ENCODE measurements at places on chromosomes 2 and 18. TPM values are rescaled to one million over a fixed set of nuclear protein-coding genes. Genes with fewer than 3 reads are reported as not detected.

DES gene
- total RNA-seq: 6.1 TPM

TUBA4B gene
- not detected for total RNA-seq

SCN7A gene
- 10.6 TPM for total RNA-seq

SLC23A3 gene
- total RNA-seq: 3.5 TPM

ASB18 gene
- not detected for total RNA-seq

DNA sequence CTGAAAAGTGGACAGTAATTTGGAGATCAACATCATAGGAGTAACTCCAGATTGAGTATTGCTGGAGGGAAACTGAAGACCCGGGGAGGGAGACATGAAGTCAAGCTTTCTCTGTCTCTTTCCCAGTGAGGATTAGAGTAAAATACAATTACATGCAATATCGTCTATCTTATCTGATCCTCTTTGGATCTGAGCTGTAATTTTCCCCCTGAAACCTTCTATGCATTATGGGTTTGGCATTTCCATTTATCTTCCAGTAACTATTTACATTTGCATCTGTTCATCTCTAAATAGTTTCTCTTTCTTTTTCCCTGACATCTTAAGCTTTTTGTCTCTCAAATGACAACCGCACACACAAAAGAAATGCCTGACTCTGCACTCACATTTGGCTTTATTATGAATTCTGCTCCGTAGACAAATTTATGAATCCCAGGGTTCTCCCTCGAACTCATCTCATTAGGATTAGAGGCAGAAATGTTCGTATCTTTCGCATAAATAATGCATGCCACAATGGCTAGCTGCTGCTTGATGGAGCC lies 113.1 kb downstream of the SPP2 start:
- H3K4me1 ChIP-seq: peaks cover 6% of the 10 kb centered on the region
- no peak overlapping the region for H3K4me3 ChIP-seq
- H3K27ac ChIP-seq: no peak overlapping the region
- no peaks in the 10 kb centered on the region for H3K27me3 ChIP-seq
- H3K36me3 ChIP-seq: no peaks in the 10 kb centered on the region

CHRNG gene
- not detected for total RNA-seq

- no peaks in the 10 kb centered on the region for H3K36me3 ChIP-seq
- no peak for DNase-seq
These were observed 178.7 kb downstream of the FMNL2 start for GRCh38 chr2:152513681-152514080.

ANKRD44 gene
- total RNA-seq: 161 TPM

DNA sequence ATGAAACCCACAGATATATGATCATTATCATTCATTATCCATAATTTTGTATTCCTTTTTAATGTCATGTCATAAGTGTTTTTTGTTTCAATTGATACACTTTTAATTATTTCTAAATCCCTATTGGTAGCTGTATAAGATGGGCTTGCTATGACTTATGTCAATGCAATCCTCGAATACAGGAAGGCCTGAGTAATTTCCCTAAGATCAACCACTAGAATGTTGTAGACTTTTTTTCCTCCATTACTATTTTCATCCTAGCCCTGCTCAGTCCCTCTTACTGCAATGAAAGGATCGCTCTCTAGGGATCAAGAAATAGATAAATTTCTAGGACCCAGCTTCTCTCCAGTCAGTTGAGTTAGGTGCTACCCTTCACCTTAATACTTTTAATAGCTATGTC lies 186.3 kb downstream of the KCNE4 start:
- no peak for DNase-seq
- no peaks in the 10 kb centered on the region for H3K27me3 ChIP-seq
- no peak overlapping the region for H3K27ac ChIP-seq
- H3K36me3 ChIP-seq: no peaks in the 10 kb centered on the region

DNA sequence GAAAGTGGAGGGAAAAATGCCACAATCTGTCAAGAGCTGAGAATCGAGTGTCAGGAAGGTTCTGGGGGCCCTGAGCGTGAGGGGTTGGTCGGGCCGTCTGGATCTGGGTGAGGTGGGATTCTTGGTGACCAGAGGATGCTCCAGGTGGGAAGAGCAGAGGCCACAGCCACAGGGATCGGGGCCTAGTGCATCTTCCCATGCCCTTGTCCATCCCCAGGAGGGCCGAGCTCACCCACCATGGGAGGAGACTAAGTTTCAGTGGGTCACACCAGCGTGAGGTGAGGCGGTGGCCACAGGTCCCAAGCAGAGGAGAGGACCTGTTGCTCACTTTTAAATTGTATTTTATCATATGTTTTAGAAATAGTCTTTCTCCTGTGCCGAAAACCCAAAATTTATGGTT lies 70.0 kb downstream of the TMEM18 start:
- DNase-seq: no peak
- H3K27ac ChIP-seq: no peak overlapping the region
- H3K36me3 ChIP-seq: no peaks in the 10 kb centered on the region
- no peaks in the 10 kb centered on the region for H3K27me3 ChIP-seq

GRCh38 chr18:62157843-62158242 lies 29.0 kb downstream of the PIGN start:
- peaks cover 4% of the 10 kb centered on the region for H3K36me3 ChIP-seq
- H3K4me3 ChIP-seq: no peak overlapping the region
- no peak for DNase-seq
- H3K4me1 ChIP-seq: no peaks in the 10 kb centered on the region

- H3K27ac ChIP-seq: no peak overlapping the region
- H3K4me1 ChIP-seq: peaks cover 19% of the 10 kb centered on the region
- no peak overlapping the region for H3K4me3 ChIP-seq
These were observed 156.8 kb downstream of the L3MBTL4 start for GRCh38 chr18:6257950-6258349.

- no peak for DNase-seq
- no peaks in the 10 kb centered on the region for H3K27me3 ChIP-seq
- H3K4me3 ChIP-seq: no peak overlapping the region
- no peaks in the 10 kb centered on the region for H3K4me1 ChIP-seq
These were observed 9.2 kb upstream of the PAIP2B start for GRCh38 chr2:71235930-71236587.

- H3K36me3 ChIP-seq: no peaks in the 10 kb centered on the region
- no peaks in the 10 kb centered on the region for H3K27me3 ChIP-seq
- no peak for DNase-seq
- no peak overlapping the region for H3K4me3 ChIP-seq
These were observed 773.0 kb downstream of the CPS1 start for GRCh38 chr2:211329421-211329820.

GRCh38 chr18:14970027-14970426 lies 222.1 kb downstream of the ANKRD30B start:
- H3K27ac ChIP-seq: no peak overlapping the region
- H3K27me3 ChIP-seq: no peaks in the 10 kb centered on the region
- no peaks in the 10 kb centered on the region for H3K4me1 ChIP-seq
- no peaks in the 10 kb centered on the region for H3K36me3 ChIP-seq

DNA sequence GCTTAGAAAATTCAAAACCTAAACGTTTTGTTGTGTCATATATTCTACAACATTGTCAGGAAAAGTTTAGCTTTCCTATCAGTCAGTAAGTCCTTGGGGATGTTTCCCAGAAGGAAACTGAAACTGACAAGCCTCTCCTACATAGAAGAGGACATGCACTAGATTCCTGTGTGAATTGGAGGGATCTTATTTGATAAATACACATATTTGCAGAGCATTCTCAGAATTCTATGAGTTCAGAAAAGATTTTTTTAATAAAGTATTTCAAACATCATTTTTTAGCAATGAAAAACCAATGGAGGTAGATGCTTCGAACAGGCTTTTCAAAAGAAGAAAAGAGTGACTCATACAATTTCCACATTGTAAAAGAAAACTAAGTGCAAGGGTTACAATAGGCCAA lies 1706.7 kb downstream of the SUCLG1 start:
- no peak overlapping the region for H3K4me3 ChIP-seq
- H3K4me1 ChIP-seq: no peaks in the 10 kb centered on the region
- no peaks in the 10 kb centered on the region for H3K27me3 ChIP-seq
- H3K27ac ChIP-seq: peak overlapping the region; percentile 12
- H3K36me3 ChIP-seq: no peaks in the 10 kb centered on the region

DNA sequence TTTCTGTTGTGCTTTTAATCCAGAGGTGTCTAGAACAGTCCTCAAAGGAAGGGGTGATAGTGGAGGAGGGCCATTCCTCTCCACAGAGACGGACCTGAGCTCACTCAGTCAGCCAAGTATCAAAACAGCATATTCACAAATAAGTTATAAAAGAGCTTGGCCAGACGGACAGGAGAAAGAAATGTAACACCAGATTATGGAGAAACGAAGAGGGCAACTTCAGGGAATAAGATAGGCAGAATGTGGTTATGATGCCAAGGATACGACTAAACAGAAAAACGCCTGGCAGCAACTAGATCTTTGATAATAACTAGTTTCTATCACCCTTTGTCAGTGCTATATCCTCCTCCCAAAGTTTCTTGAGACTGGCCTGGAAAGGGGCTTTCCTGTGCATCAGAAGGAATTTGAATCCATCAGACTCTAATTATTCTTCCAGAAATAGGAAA lies 42.5 kb downstream of the MAP4K3 start:
- no peak overlapping the region for H3K27ac ChIP-seq
- no peaks in the 10 kb centered on the region for H3K27me3 ChIP-seq
- no peaks in the 10 kb centered on the region for H3K36me3 ChIP-seq
- H3K4me1 ChIP-seq: peaks cover 6% of the 10 kb centered on the region
- no peak overlapping the region for H3K4me3 ChIP-seq

- no peak overlapping the region for H3K4me3 ChIP-seq
- H3K27ac ChIP-seq: no peak overlapping the region
- H3K4me1 ChIP-seq: no peaks in the 10 kb centered on the region
- no peak for DNase-seq
- no peaks in the 10 kb centered on the region for H3K36me3 ChIP-seq
- no peaks in the 10 kb centered on the region for H3K27me3 ChIP-seq
These were observed 234.0 kb upstream of the MAP2 start for GRCh38 chr2:209189893-209190292.

DNA sequence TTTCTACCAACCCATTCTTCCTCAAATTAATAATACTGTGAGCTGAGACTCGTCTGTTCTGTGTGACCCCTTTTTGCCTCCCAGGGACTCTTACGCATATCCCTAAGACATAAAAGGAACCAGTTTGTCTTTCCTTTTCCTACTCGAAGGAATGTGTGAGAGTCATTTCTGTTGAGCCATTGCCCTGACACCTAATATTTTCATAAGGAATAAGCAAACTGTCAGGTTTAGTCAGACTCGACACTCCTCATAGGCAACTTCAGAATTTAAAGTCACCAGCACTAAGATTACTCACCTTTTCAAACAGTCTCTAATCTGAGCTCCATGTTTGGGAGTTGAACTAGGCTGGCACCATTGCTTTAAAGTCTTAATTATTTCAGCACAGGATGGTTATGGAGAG lies 305.5 kb downstream of the IKZF2 start:
- no peak for DNase-seq
- no peaks in the 10 kb centered on the region for H3K4me1 ChIP-seq
- no peak overlapping the region for H3K4me3 ChIP-seq
- H3K27ac ChIP-seq: no peak overlapping the region
- H3K27me3 ChIP-seq: no peaks in the 10 kb centered on the region

DNA sequence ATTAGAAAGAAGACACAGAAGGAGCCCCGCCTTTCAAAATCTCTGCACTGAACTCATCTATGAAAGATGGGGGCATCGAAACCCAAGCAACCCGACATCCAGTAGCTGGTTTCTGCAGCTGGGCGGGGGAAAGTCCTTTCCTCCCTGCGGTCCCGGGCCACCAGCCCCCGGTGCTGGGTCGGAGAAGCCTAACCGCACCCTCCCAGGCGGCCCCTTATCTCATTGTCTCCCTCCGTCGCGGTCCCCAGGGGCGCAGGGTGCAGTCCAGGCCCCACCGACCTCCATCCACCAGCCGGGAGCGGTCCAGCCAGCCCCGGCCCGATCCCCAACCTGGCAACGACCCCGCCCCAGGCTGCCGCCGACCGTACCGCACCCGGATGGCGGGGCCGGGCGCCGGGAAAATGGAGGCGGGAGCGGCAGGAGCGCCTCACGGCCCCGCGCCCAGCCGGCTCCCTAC lies 452 bp downstream of the RAPH1 start:
- peak overlapping the region; percentile 63 for H3K27ac ChIP-seq
- H3K27me3 ChIP-seq: peaks cover 66% of the 10 kb centered on the region
- peak; percentile 81 for DNase-seq
- no peaks in the 10 kb centered on the region for H3K4me1 ChIP-seq
- peak overlapping the region; percentile 77 for H3K4me3 ChIP-seq

GRCh38 chr2:98172951-98173350 lies 86.0 kb downstream of the VWA3B start:
- no peaks in the 10 kb centered on the region for H3K4me1 ChIP-seq
- no peaks in the 10 kb centered on the region for H3K36me3 ChIP-seq
- H3K27me3 ChIP-seq: no peaks in the 10 kb centered on the region
- H3K27ac ChIP-seq: no peak overlapping the region
- no peak overlapping the region for H3K4me3 ChIP-seq

DNA sequence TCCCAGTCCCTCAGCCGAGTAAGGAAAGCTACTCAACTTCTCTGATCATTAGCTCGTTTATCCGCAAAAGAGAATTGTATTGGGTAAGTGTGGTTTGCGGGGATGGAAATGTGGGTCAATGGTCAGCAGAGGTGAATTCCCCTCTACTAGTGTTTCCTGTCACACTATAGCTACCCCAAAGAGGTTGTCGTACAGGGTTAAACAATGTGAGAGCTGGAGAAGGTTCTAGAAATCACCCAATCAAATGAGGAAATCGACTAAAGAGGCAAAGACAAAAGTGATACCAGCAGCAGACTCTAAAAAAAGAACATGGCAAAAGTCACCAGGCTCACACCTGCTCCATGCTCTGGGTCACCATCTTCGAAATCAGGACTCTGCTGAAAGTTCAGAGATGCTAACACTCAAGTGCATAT lies 144.7 kb upstream of the ITGA4 start:
- no peak overlapping the region for H3K4me3 ChIP-seq
- H3K4me1 ChIP-seq: peaks cover 66% of the 10 kb centered on the region
- no peaks in the 10 kb centered on the region for H3K36me3 ChIP-seq

GRCh38 chr2:204012072-204012653 lies 75.6 kb downstream of the ICOS start:
- H3K4me1 ChIP-seq: no peaks in the 10 kb centered on the region
- H3K27me3 ChIP-seq: no peaks in the 10 kb centered on the region
- no peak for DNase-seq
- H3K36me3 ChIP-seq: no peaks in the 10 kb centered on the region
- H3K27ac ChIP-seq: no peak overlapping the region

Measured in spleen (tissue), 13 donors.